CD4-positive, alpha-beta T cell (primary cell): ENCODE measurements at places on chromosomes 4 and X.

- no peaks in the 10 kb centered on the region for H3K4me1 ChIP-seq
- H3K27ac ChIP-seq = no peak overlapping the region
- no peak overlapping the region for H3K4me3 ChIP-seq
- no peaks in the 10 kb centered on the region for H3K36me3 ChIP-seq
- H3K27me3 ChIP-seq = no peaks in the 10 kb centered on the region
These were observed 25.7 kb upstream of the ARHGEF9 start for GRCh38 chrX:63810746-63811145.

DNA sequence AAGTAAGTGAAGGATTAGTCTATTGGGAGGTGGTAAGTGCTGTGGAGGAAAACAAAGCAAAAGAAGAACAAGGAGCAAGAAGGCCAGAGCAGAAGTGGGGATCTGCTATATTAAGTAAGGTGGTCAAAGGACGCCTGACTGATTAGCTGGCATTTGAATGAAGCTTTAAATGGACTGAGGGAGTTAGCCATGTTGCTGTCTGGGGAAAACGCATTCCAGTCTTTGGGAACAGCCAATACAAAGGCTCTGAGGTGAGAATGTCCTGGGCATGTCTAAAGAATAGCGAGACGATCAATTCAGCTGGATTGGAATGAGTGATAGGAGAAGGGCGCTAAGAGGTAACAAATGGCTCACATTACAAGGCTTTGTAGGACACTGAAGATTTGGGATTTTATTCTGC lies 48.5 kb upstream of the ATOH1 start:
- DNase-seq = no peak
- H3K36me3 ChIP-seq = no peaks in the 10 kb centered on the region
- H3K4me3 ChIP-seq = no peak overlapping the region
- H3K4me1 ChIP-seq = no peaks in the 10 kb centered on the region
- no peaks in the 10 kb centered on the region for H3K27me3 ChIP-seq

DNA sequence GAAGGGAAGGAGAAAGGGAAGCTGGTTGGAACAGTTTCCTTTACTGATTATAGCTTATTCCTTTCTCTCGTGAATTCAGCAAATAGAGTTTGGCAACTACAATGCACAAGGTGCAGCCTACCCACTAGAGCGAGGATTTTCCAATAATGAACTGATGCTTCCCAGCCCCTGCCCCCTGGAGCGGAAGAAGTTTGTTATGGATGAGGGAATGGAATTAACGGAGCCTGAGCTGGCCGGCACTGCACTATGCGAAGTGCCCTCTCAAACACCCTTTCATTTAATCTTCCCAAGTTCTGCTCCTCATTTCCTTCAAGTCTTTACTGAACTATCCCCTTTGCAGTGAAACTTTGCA lies 42.5 kb upstream of the CBR4 start:
- no peak overlapping the region for H3K4me3 ChIP-seq
- H3K36me3 ChIP-seq = no peaks in the 10 kb centered on the region
- DNase-seq = no peak
- no peaks in the 10 kb centered on the region for H3K4me1 ChIP-seq
- H3K27me3 ChIP-seq = no peaks in the 10 kb centered on the region
- H3K27ac ChIP-seq = no peak overlapping the region

GRCh38 chr4:88147799-88148217 lies 10.6 kb downstream of the ABCG2 start:
- H3K36me3 ChIP-seq = no peaks in the 10 kb centered on the region
- H3K27ac ChIP-seq = no peak overlapping the region
- H3K4me1 ChIP-seq = no peaks in the 10 kb centered on the region
- H3K27me3 ChIP-seq = no peaks in the 10 kb centered on the region
- no peak for DNase-seq
- no peak overlapping the region for H3K4me3 ChIP-seq

- no peak overlapping the region for H3K4me3 ChIP-seq
- DNase-seq = no peak
- H3K27ac ChIP-seq = no peak overlapping the region
- H3K27me3 ChIP-seq = peaks cover 7% of the 10 kb centered on the region
These were observed 2.3 kb downstream of the NWD2 start for GRCh38 chr4:37246891-37247290.

DNA sequence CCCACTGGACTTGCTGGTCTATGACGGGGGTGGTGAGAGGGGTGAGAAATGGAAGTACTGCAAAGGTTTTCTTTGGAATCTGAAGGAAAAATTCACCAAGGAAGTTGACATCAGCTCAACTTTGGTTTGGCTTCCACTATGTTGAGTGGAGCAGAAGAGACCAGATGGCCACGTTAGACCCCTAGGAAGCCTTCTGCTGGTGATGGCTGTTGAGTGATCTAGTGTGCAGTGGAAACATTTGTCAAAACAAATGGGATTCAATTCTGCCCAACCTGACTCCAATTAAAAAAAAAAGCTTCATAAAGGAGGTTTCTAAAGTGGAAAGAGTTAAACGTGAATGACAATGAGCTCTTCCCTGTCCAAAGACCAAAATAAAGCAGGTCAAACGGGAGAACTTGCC lies 25.7 kb downstream of the SEL1L3 start:
- H3K4me1 ChIP-seq = peaks cover 1% of the 10 kb centered on the region
- no peaks in the 10 kb centered on the region for H3K27me3 ChIP-seq
- no peak for DNase-seq

- no peaks in the 10 kb centered on the region for H3K27me3 ChIP-seq
- DNase-seq = no peak
- no peak overlapping the region for H3K27ac ChIP-seq
- H3K4me1 ChIP-seq = peaks cover 13% of the 10 kb centered on the region
These were observed 106.8 kb downstream of the CLNK start for GRCh38 chr4:10577508-10578426.

DNA sequence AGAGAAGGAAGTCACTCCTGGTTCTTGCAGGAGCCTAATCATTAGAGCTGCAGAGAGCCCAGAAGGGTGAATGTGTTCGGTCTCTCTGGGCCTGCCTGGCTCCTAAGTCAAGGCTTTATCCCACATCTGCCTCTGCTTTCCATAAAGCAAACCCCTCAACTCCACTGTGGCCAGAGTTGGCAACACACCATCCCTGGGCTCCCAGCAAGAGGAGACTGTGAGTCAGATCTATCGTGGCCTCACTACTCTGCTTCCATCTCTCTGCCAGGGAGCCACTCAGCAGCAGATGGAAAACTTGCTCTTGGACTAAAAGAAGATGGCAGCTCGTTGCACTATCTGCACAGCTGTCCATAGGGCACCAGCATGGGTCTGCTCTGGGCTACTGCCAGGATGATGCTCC lies 348.2 kb downstream of the FBXW7 start:
- no peak overlapping the region for H3K4me3 ChIP-seq
- H3K27me3 ChIP-seq = no peaks in the 10 kb centered on the region
- no peak for DNase-seq
- no peaks in the 10 kb centered on the region for H3K36me3 ChIP-seq
- no peak overlapping the region for H3K27ac ChIP-seq

- H3K36me3 ChIP-seq = no peaks in the 10 kb centered on the region
- peak overlapping the region; percentile 54 for H3K27ac ChIP-seq
- no peaks in the 10 kb centered on the region for H3K27me3 ChIP-seq
- H3K4me1 ChIP-seq = peaks cover 40% of the 10 kb centered on the region
- H3K4me3 ChIP-seq = peak overlapping the region; percentile 47
These were observed 329.2 kb downstream of the ARHGAP10 start for GRCh38 chr4:148061141-148061481.

DNA sequence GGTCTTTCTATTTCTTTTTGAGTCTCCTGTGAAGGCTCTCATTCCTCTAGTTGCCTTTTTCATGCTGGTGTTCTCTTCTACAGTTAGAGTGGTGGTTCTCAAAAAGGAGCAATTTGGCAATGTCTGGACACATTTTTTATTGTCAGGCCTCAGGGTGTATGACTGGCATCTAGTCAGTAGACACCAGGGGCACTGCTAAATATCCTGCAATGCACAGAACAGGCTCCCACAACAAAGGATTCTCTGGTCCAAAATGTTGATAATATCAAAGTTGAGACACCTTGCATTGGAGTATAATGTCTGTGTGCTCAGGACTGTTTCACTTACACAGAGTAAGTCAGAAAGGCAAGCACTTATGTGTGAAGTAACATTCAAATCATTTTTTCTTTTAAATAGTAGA lies 1360.7 kb downstream of the ADGRL3 start:
- H3K36me3 ChIP-seq = no peaks in the 10 kb centered on the region
- no peak overlapping the region for H3K4me3 ChIP-seq
- no peak for DNase-seq
- no peaks in the 10 kb centered on the region for H3K27me3 ChIP-seq
- H3K4me1 ChIP-seq = no peaks in the 10 kb centered on the region
